Placental pericyte (primary cell): ENCODE measurements at places on chromosomes 11 and 22. TPM values are rescaled to one million over a fixed set of nuclear protein-coding genes. Genes with fewer than 3 reads are reported as not detected.

FAM83F gene
- under 0.01 TPM in 1 of 2 replicates, not detected in the other for total RNA-seq

BATF2 gene
- 1.8 and 2.6 TPM in 2 replicates for total RNA-seq

FAM111B gene
- total RNA-seq, result under 0.01 and 11.5 TPM in 2 replicates

OR10G4 gene
- total RNA-seq, result not detected in 2 replicates

GUCY1A2 gene
- total RNA-seq, result 0.44 and 1.6 TPM in 2 replicates

KBTBD4 gene
- total RNA-seq, result 12.5 and 29.6 TPM in 2 replicates

TPH1 gene
- under 0.01 and 0.14 TPM in 2 replicates for total RNA-seq

MFNG gene
- 0.43 TPM in 1 of 2 replicates, not detected in the other for total RNA-seq
